Foreskin fibroblast (primary cell): ENCODE measurements at places on chromosomes 3 and 15.

GRCh38 chr3:173404156-173404555, 6.6 kb downstream of the NLGN1 start:
- DNase-seq: no peak

- no peak for DNase-seq
These were observed 17.4 kb downstream of the SLC35A5 start for GRCh38 chr3:112579232-112579631.

DNA sequence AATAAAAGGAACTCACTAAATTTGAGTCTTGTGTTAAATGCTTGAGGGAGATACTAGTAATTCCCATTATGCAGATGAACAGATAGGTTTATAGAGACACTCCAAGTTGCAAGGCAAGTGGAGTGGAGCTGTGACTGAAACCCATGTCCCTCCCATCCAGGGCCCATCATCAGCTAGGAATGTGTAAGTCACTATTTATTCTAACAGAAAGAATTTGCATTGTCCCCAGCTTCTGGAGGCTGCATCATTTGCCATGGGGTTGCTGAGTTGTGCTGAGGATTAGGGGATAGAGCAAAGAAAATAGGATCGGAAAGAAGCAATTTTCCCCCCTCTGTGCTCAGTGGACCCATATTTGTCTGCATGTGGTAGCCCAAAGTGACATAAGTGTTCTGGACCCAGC, 197.4 kb upstream of the RGMA start:
- DNase-seq: no peak

- DNase-seq: no peak
These were observed 101.3 kb downstream of the NUP210 start for GRCh38 chr3:13318626-13319470.

- DNase-seq: peak; percentile 97
These were observed at the start of gene LOXL1 for GRCh38 chr15:73926219-73927002. Gene LOXL1, plus strand, starts transcription at chr15:73926462. Its CDS starts 322 bp downstream, at chr15:73926784.

DNA sequence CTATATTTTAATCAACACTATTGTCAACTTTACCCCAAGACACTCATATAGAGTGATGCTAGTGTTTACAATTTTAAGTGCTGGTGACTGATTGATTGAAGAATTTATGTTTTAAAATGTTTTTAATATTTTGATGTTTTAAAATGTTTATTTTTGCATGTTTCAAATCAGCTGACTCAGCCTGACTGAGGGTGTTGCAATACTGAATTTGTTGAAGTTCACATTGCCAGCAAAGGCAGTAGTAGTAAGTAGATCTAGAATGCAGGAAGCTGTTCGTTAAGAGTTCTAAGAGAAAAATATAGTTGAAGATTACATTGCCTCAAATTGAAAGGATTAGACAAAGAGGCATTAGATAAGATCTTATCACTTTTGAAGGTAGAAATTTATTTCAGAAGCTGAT, 977.6 kb downstream of the IGSF11 start:
- peak; percentile 1 for DNase-seq

- no peak for DNase-seq
These were observed 418.2 kb upstream of the NR2F2 start for GRCh38 chr15:95912280-95912625.
